ENCODE measurements at places on chromosomes 4 and X.

DNA sequence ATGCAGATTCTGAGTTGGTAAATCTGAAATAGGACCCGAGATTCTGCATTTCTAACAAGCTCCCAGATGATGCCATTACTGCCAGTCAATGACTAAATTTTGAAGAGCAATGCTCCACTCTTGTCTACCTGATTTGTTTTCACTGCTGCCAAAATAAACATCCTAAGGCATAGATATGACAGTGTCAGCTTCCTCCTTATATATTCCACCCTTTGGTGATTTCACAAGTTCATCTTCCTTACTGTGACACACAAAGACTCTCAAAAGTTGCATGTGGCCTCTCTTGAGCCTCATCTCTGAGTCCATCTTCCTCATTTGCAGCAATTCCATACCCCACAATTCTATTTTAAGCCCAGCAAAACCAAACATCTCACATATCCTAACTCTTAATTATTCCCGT is 110.9 kb downstream of the FBXW7 start:
- no peak for DNase-seq

- DNase-seq: no peak
These were observed 24.6 kb downstream of the ADGRG4 start for GRCh38 chrX:136325377-136325776.

DNA sequence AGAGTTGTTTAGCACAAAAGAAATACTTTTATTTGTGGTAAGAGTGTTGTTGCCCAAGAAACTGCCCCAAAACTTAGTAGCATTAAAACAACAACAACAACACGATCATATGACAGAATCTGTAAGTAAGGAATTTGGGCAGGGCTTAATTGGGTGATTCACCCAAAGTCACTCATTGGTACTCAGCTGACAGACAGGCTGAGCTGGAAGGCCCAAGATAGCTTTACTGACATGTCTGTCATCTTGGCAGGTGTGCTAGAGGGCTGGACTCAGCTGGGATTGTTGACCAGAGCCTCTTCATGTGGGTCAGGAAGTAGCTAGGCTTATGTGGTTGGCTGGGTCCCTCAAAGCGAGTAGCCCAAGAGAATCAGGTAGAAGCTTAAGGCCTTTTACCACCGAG is 52.3 kb downstream of the KIAA0232 start:
- DNase-seq: no peak

- DNase-seq: no peak
These were observed 37.5 kb downstream of the SMIM20 start for GRCh38 chr4:25951390-25951952.

DNA sequence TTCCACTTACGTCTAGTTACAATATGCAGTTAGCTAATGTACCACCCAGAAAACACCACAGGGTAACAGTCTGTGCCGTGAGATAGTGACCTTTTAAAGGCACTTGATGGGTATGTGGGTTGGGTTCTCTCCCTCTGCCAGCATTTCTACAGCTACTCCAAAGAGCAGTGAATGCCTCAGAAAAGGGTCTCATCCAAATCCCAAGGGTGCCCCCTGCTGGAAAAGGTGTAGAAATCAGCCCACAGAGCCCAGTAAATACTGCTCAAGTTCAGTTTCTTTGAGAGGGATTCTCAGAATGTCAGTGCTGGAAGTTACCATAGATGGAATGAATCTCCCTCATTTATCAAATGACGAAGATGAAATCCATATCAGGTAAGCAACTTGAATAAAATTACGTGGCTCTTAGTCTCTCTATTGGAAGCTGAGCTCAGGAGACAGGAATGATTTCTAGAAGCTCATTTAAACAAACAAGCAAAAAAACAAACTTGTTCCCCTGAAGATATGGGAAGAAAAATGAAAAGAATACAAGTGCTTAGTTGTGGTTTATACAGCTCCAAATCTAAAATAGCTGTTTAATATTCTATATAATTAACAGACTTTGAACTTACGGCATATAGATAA is 9.5 kb downstream of the RNF175 start:
- peak; percentile 67 for DNase-seq

DNA sequence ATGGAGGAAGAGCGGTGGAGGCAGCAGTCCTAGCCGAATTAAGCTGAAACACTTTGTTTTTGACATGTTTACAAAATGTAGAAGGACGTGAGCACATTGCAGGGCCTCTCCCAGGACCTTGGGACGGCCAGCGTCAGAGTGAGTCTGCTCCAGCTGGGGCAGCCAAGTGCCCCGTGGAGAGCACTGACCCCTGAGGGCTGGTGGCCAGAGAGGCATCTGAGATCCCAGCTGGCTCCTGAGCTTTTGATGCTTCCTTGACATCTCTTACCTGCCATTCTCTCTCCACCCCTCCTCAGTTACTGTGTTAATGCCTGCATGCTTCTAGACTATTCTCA is 24.7 kb downstream of the NAT8L start:
- DNase-seq: no peak

- no peak for DNase-seq
These were observed 386.2 kb downstream of the RAB28 start for GRCh38 chr4:13097971-13098370.

DNA sequence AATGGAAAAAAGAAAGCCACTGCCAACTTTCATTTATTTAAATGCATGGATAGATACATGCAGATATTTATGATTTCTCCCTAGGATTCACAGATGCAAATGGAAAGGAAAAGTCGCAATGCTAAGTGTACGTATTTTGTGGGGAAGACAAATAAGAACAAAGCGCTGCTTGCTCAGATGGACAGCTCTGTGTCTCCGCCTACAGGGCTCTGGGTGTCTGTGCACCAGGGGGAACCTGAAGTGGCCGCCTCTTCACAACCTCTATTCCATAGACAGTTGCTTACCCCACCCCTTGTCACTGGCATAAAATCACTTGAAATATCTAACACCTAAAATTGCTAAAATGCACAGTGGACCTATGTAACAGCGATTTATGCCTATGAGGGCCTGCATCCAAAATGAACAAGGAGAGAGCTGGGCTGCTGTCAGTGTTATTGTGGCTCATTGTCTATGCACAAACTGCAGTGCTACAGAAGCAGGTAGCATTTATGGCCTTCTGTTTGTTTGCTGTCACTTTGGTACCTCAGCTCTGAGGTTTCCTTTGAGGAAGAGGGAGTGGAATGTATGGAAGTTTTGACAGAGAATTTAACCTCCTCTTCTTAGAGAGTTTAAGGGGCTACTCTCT is 58.6 kb upstream of the PAGE1 start:
- DNase-seq: peak; percentile 64

GRCh38 chr4:1466034-1466862 is 60.0 kb upstream of the NKX1-1 start:
- DNase-seq: no peak

- DNase-seq: no peak
These were observed 216.0 kb downstream of the GRID2 start for GRCh38 chr4:92519727-92520126.

- no peak for DNase-seq
These were observed 286.3 kb downstream of the ANKRD50 start for GRCh38 chr4:124426279-124426678.

- no peak for DNase-seq
These were observed 70.4 kb upstream of the ANXA3 start for GRCh38 chr4:78481180-78481579.

DNA sequence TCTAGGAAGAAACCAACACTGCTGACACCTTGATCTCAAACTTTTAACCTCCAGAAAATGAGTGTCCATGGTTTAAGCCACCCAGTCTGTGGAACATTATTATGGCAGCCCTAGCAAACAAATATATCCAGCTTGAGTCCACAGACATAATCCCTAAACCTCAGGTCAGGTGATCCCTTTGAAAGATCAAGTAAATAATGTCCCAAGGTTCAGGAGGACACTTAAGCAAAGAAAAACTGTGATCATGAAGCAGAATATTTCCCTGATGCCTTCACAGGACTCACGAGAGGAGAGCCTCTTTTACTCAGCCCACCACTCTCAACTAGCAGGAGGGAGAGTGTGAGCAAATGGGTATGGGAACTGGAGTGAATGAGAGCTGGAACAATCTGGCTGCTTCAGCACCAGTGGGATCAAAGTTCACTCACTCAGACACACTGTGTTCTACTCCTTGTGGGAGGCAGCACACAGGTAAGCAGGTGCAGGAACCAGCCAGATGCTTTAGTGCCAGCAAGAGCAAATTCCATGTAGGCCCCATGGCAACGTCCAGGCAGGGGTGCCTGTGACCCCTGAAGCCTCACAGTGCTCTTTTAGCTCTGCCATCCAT is 608.4 kb downstream of the RAB28 start:
- no peak for DNase-seq

DNA sequence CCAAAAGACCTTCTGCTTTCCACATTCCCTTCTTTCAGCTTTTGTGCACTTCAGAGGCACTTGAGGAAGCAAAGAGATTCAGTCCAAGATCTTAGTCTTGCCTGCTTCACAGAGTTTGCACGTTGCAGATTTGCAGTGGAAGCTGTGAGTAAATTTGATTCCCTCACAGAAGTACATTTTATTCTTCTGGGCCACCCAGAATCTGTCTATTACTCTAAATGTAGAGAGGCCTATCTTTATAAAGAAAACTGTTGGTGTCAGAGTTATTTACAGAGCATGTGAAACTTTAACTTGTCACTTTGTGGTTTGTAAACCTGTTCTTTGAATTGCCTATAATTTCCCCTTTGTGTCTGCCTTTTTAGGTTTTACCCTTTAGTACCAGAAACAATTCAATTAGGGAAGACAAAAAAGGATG is 15.5 kb downstream of the SPRY1 start:
- no peak for DNase-seq

DNA sequence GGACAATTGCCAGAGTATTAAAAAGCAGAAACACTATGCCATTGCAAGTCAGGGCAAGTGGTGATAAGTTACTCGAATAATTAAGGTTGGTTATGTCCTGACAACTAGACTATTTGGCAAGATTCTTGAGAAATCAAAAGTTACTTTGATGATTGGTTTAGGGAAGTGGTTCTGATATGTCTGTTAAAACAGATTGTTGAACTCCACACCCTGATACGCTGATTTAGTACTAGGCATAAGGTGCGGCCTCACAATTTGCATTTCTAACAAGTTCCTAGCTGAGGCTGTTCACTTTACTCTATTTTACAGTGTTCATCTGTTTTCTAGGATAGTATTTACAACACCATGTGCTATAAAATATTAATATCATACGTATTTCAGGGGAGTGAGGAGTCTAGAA is 12.5 kb downstream of the GABRA4 start:
- no peak for DNase-seq

DNA sequence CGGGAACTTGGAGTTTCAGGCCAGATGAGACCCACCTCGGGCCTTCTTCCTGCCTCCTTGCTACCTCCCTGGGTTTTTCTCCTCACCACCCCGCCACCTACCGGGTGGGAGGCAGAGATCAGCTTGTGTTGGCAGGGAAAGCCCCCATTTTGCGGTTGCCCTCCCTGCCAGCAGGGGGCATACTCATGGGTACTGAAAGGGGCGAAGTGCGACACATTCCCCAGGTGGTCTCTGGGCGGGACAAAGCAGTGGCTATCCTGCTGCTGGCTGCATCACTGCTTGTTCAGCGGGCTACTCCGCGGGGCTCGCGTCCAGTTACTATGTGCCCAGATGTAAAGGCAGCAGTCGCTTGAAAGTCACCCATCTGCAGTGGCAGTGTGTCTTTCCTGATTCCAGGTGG is 330.3 kb downstream of the PDHA2 start:
- DNase-seq: no peak

DNA sequence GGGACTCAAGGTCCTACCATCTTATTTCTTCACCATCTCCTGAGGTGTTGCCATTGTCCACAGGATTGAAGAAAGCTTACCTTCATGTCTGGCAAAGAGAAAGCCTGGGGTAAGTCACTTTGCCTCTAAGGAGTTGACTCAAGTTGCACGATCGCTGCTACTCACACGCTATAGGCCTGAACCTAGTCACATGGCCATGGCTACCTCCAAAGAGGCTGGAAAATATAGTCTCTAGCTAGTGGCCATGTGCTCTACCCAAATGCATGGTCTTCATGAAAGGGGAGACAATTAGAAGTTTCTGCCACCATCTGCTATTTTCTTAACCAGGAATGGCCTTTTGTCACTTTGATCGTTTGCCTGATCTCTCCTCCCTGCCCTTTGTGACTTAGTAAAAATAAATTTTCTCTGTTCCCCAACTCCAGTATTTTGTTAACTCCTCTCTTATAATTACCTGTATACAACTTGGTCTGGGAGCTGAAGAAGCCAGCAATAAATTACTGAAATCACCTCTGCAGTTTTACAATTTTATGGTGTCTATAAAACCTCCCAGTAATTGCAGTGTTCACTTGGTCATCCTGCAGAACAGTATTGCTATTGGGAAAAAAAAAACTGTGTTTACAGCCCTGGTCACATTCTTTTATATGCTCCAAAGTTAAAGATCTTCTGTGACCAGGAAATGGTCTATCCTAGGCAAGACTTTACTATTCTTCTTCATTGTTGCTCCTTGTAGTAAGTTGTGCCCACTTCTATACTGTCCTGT is 126.7 kb upstream of the TSPAN5 start:
- no peak for DNase-seq

DNA sequence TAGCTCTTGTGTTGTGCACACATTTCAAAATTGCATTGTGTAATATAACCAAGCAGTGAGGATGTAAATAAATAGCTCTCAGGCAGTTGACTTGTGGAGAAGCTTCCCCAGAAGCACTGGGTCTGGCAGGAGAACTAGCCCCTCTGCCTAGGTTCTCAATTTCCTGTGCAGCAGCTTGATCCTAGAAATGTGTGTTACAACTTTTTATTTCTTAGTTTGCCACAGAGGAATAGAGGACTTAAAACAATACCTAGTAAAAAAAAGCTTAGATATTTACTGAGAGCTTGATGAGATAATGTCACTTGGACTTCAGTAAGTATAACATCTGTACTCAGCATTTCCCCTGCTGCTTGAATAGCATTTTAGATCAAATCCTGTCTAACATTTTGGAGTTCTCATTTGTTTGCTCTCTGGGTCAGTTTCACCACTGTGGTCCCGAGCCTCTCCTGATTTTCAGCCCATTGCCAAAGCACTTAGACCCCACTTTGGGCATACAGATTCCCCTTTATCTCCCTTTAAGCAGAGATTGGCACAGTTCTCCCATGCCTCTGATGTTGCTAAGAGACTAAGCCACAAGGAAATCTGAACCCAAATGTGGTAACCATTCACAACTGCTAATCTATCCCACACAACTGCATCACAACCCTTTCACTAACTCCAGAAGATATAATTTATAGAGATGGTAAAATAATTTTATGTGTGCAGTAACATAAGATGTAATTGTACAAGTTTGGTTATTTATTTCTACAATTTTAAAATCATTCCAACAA is 98.2 kb upstream of the NRK start:
- DNase-seq: no peak

- DNase-seq: no peak
These were observed 48.8 kb upstream of the MAN2B2 start for GRCh38 chr4:6526156-6526555.

GRCh38 chr4:41399231-41399630 is 138.7 kb upstream of the LIMCH1 start:
- DNase-seq: no peak

GRCh38 chrX:3712870-3713224 is 602 bp downstream of the PRKX start:
- DNase-seq: no peak

DNA sequence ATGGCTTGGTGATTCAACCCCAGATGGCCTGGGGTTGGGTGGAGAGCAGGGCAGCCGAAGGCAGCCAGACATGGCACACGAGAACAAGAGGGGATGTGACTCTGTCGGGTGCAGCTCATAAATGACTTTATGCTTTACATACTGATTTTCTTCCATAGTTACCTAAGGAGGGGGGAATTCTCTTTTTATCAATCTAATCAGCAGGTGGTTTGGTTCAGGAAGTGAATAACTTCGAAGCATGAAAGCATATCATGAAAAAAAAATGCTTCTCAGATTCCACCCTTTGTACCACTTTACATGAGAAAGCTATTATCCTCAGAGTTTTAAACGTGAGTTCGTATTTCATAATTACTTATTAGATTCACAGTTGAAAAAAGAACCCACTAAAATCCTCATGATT is 908.9 kb upstream of the LCORL start:
- DNase-seq: no peak

Measured in glutamatergic neuron (in vitro differentiated cells).